ENCODE measurements at places on chromosomes 1 and 21. TPM values are rescaled to one million over a fixed set of nuclear protein-coding genes. Genes with fewer than 3 reads are reported as not detected.

- DNase-seq, result no peak
Measured at GRCh38 chr1:233328142-233328921, 808 bp downstream of the MAP3K21 start.

GRCh38 chr1:82052563-82052962 is 251.8 kb downstream of the ADGRL2 start:
- no peak for DNase-seq

DNA sequence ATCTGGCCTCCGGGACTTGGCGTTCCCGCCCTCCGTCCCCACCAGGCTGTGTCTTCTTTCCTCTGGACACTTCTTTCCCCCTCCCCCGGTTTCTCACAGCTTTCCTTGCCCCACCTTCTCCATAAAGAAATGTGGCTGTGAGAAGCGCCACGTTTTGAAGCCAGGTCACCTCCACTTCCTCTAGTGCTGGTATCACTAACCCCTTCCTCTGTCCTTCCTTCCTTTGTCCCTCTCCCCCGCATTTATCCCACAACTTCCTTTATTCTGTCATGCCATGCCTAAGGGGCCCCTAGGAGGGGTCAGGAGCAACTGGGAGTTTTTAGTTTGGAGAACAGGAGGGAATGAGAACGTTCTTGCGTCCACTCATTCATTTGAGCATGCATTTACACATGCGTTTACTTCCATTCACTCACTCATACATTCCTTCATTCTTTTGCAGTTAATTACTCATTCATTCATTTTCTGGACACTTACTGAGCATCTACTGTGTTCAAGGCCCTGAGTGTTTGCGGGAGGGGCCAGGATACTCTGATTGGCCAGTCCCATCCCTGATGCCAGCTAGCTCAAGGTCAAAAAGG is 5.0 kb upstream of the ACOT11 start:
- peak; percentile 82 for DNase-seq

LMOD1 gene
- 17.1 TPM for total RNA-seq

S100A7 gene
- total RNA-seq, result not detected
